ENCODE measurements at places on chromosomes 7 and 10.

GRCh38 chr7:75033064-75033463 is 40.5 kb downstream of the RCC1L start:
- no peak for DNase-seq

DNA sequence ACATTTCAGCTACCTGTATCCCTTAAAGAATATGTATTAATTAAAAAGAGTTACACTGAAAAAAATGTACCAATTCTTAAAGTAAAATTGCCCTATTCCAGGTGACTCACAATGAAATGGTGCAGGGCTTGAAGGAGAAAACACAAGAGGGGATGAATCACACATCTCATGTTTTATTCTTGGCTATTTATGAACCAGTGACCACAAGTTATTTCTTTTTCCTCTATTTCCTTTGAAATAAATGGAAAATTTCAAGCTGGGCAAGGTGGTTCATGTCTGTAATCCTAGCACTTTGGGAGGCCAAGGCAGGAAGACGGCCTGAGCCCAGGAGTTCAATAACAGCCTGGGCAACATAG is 106.8 kb downstream of the UBE2H start:
- DNase-seq, result peak; percentile 79

DNA sequence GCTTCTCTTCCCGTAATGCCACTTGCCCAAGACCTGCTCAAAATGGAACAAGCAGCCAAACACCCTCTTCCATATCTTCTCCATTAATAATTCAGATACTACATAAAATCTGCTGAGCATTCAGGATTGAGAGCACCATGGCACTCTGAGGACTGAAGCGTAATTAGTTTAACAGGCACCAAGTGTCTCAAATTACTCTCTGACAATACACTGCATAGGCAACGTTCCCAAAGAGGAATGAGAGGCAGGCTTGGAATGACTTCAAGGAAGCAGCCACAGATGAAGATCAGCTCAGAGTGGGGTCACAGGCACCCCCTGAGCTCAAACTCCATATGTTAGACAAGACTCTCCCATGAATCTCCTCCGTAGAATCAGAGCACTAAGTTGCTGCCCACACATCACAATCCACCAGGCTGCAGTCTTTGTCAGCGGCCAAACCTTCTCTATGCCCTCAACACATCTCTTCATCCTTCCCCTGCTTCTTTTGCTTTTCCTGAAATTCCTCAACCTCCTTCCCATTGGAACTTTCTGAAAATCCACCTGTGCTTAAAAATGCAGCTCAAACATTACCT is 4.7 kb upstream of the ABLIM1 start:
- no peak for DNase-seq

GRCh38 chr7:25254604-25255003 is 26.3 kb upstream of the NPVF start:
- DNase-seq, result no peak

- DNase-seq, result no peak
Measured at GRCh38 chr10:95208702-95209391, 14.8 kb downstream of the ACSM6 start.

DNA sequence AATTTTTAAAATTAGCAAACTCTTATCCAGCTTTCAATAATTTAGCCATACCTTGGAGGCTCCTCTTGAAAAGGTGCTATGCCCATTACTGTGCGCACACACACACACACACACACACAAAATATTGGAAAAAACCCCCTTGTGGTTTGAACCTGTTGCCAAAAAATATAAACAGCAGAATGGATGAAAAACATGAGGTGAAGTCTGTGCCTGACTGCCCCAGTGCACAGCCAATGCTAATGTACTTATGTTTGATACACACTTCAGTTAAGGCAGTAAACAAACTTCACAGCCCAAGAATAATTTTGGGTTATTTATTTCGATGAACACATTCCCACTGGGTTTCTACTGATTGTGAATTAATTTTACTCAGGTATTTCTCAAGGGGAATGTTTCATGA is 113.2 kb upstream of the SEM1 start:
- no peak for DNase-seq

All from kidney glomerular epithelial cell (primary cell).